ENCODE measurements at places on chromosomes 16 and 17.

DNA sequence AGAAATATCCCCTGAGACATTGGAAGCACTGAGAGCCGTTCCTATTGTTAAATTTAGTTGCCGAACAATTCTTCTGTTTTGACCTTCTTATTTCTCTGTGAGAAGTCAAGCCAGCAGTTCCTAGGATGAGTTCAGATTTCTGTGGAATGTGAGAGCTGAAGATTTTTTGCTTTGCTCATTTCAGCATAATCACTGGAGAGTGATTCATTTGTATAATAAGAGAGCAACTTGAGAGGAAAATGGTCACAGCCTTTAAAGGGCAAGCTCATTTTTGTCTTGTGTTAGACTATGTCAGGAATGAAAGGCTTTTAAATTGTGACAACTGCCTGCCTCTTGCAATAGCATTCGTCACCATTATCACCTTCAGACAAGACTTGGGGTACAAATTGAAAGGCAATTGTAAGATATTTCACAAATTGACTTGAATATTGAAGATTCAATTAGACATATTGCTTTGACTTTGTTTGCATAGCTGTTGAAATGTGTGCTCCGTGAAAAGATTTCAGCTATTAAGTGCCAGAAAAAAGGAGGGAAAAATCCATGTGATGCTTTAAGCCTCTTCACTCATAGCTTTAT lies 900.0 kb upstream of the GOT2 start:
- no peaks in the 10 kb centered on the region for H3K36me3 ChIP-seq
- H3K4me1 ChIP-seq = no peaks in the 10 kb centered on the region
- H3K27ac ChIP-seq = no peak overlapping the region
- no peak overlapping the region for H3K4me3 ChIP-seq

- no peaks in the 10 kb centered on the region for H3K36me3 ChIP-seq
- H3K27ac ChIP-seq = no peak overlapping the region
- no peaks in the 10 kb centered on the region for H3K27me3 ChIP-seq
Measured at GRCh38 chr16:7497691-7498090, 165.0 kb downstream of the RBFOX1 start.

DNA sequence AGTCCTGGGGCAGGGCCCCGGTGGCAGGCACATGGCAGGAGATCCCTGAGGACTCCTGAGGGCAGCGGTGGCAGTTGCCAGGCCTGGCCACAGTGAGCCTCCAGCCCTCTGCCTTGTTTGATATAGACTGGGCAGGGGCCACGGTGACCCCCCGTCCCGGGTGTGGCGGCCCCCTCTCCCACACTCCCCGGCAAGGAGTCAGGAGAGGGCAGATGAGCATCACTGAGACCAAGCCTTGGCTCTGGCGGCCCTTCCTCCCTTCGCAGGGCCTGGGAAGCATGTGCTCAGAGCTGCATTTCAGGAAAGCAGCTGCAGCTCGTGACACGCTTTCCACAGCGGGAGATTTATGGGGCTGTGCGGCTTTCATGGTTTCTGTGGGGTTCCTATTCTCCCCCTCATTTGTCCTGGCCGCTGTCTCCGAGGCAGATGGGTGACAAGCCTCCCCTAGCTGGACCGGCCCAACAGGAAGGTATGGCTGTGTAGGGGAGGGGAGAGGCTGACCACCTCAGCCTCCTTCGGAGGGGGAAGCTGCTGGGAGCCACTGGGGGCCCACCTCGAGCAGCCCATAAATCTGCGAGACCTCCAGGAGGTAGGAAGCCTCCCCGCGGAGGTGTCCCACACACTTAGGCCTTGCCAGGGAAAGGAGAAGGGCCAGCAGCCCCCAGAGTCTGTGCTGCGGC lies 211.4 kb downstream of the NTN1 start:
- no peak overlapping the region for H3K27ac ChIP-seq
- no peaks in the 10 kb centered on the region for H3K27me3 ChIP-seq
- no peaks in the 10 kb centered on the region for H3K36me3 ChIP-seq
- no peak overlapping the region for H3K4me3 ChIP-seq

- no peak overlapping the region for H3K4me3 ChIP-seq
- H3K4me1 ChIP-seq = peaks cover 6% of the 10 kb centered on the region
- H3K27ac ChIP-seq = no peak overlapping the region
Measured at GRCh38 chr16:84546669-84547545, 42.4 kb upstream of the MEAK7 start.

DNA sequence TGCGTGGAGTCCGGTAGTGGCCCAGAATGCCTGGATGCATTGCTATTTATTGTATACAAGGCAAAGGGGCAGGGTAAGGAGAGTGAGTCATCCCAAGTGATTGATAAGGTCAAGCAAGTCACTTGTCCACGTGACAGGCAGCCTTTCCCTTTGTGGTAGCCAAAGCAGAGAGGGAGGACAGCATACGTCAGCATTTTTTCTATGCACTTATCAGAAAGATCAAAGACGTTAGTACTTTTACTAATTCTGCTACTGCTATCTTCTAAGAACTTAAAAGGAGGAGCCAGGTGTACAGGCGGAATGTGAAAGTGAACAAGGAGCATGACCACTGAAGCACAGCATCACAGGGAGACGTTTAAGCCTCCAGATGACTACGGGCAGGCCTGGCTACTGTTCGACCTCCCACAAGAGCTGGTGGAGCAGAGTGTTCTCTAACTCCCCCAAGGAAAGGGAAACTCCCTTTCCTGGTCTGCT lies 47.9 kb upstream of the ARL4D start:
- H3K27ac ChIP-seq = no peak overlapping the region
- H3K4me1 ChIP-seq = no peaks in the 10 kb centered on the region
- peaks cover 12% of the 10 kb centered on the region for H3K36me3 ChIP-seq
- H3K4me3 ChIP-seq = no peak overlapping the region

DNA sequence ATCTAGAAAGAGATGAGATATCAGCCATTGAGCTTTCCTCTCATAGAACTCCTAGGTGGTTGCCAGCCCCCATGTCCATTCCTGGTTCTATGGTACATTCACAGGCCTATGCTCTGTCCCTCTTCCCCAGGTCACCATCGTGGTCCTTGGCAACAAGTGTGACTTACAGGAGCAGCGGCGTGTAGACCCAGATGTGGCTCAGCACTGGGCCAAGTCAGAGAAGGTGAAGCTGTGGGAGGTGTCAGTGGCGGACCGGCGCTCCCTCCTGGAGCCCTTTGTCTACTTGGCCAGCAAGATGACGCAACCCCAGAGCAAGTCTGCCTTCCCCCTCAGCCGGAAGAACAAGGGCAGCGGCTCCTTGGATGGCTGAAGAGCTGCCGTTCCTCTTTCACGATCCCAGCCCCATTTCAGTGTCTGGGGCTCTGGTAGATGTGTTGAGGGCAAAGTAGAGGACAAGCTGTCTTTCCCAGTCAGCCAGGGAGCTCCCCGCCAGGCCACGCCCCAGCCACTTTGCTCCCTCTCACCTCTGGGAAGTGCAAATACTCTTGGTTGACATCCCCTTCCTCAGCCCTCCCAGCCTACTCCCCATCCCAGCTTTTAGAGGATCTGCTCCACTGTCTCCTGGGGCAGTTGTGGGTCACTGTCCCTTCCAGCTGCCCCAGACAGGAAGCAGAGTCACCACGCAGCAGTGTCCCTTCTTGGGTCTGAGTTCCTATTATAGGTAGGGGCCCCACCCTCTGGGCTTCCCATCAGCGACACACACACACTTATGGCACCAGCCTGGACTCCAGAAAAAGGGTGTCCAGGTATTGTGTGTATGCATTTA lies 3.8 kb downstream of the NKIRAS2 start:
- no peaks in the 10 kb centered on the region for H3K27me3 ChIP-seq
- H3K4me1 ChIP-seq = peaks cover 15% of the 10 kb centered on the region

- no peaks in the 10 kb centered on the region for H3K27me3 ChIP-seq
- H3K36me3 ChIP-seq = no peaks in the 10 kb centered on the region
- DNase-seq = no peak
- H3K4me3 ChIP-seq = no peak overlapping the region
- no peaks in the 10 kb centered on the region for H3K4me1 ChIP-seq
Measured at GRCh38 chr17:61047515-61047914, 352.1 kb upstream of the TBX2 start.

DNA sequence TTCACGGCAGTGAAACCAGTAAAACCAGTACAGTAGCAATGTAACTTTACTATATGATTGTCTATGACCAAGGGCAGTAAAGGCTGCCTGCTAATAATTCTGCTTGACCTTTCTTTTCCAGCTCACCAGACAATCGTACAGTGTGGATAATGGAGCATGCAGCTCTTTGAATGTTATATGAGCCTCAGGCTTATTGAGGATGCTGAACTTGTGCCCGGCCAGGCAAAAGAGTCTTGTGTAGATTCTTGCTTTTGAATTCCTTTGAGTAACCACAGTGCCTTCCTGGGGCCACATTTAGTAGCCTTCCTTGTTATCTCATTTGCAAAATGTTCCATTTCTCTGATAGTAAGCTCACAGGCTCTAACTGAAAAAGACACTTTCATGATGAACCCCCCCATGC lies 131.8 kb downstream of the CDH11 start:
- no peak for DNase-seq
- H3K36me3 ChIP-seq = peaks cover 26% of the 10 kb centered on the region
- H3K4me1 ChIP-seq = no peaks in the 10 kb centered on the region
- H3K27me3 ChIP-seq = no peaks in the 10 kb centered on the region

- peaks cover 94% of the 10 kb centered on the region for H3K27me3 ChIP-seq
- H3K27ac ChIP-seq = no peak overlapping the region
- no peak overlapping the region for H3K4me3 ChIP-seq
- H3K4me1 ChIP-seq = peaks cover 38% of the 10 kb centered on the region
- no peak for DNase-seq
Measured at GRCh38 chr17:49965524-49965909, 3.5 kb upstream of the DLX4 start.

DNA sequence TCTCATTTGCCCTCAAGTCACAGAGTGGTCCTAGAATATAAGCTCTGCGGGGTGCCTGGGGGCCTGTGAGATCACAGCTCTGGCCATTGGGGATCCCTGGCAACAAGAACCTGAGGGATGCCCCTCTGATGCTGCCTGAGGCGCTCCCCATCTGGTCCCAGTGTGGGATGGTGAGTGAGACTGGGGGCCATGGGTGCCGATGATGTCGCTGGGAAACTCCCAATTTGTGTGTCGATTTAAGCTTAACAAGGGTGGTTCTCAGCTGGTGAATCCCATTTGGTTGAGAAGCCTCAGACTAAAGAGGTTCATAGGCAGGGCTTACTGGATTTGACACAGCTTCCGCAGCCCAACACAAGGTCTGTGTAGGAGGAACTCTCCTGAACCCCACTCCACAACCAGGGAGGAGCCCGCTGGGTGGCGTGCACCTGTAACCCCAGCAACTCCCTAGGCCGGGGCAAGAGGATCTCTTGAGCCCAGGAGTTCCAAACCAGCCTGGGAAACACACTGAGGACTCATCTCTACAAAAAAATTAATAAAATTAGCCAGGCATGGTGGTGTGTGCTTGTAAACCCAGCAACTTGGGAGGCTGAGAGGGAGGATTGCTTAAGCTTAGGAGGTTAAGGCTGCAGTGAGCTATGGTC lies 63.7 kb upstream of the SIAH1 start:
- DNase-seq = no peak
- no peaks in the 10 kb centered on the region for H3K27me3 ChIP-seq
- no peaks in the 10 kb centered on the region for H3K36me3 ChIP-seq
- peaks cover 13% of the 10 kb centered on the region for H3K4me1 ChIP-seq
- no peak overlapping the region for H3K4me3 ChIP-seq
- no peak overlapping the region for H3K27ac ChIP-seq

DNA sequence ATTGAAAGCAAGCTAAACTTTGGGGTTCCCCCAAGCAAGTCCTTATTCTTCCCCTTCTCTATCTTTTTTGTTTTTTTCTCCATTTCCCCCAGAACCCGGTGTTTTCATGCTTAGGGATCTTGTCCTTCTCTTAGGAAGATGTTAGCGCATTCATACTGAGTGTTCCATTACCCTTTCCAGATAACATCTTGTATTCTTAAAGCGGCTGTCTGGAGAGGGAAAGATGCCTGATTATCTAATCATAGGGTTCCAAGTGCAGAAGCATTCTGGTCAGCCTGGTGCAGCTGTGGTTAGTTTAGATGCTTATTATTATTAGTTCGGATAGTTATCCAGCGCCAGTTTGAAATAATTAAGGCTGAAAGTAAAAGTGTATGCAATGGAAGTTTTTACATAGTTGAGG lies 2.0 kb downstream of the TOM1L1 start:
- no peaks in the 10 kb centered on the region for H3K36me3 ChIP-seq
- no peaks in the 10 kb centered on the region for H3K27me3 ChIP-seq
- peaks cover 8% of the 10 kb centered on the region for H3K4me1 ChIP-seq
- no peak overlapping the region for H3K4me3 ChIP-seq
- no peak for DNase-seq

- H3K27me3 ChIP-seq = no peaks in the 10 kb centered on the region
- H3K4me1 ChIP-seq = no peaks in the 10 kb centered on the region
- no peak overlapping the region for H3K27ac ChIP-seq
- no peak for DNase-seq
Measured at GRCh38 chr16:46706642-46707041, 17.2 kb downstream of the ORC6 start.

- no peak overlapping the region for H3K27ac ChIP-seq
- no peak overlapping the region for H3K4me3 ChIP-seq
- no peak for DNase-seq
- H3K4me1 ChIP-seq = peaks cover 9% of the 10 kb centered on the region
Measured at GRCh38 chr17:63533433-63534077, 10.4 kb downstream of the KCNH6 start.
